Kidney glomerular epithelial cell (primary cell): ENCODE measurements at places on chromosomes 3 and 15.
A peak's percentile ranks its signal among the peaks of the same experiment; 100 is the strongest.

DNA sequence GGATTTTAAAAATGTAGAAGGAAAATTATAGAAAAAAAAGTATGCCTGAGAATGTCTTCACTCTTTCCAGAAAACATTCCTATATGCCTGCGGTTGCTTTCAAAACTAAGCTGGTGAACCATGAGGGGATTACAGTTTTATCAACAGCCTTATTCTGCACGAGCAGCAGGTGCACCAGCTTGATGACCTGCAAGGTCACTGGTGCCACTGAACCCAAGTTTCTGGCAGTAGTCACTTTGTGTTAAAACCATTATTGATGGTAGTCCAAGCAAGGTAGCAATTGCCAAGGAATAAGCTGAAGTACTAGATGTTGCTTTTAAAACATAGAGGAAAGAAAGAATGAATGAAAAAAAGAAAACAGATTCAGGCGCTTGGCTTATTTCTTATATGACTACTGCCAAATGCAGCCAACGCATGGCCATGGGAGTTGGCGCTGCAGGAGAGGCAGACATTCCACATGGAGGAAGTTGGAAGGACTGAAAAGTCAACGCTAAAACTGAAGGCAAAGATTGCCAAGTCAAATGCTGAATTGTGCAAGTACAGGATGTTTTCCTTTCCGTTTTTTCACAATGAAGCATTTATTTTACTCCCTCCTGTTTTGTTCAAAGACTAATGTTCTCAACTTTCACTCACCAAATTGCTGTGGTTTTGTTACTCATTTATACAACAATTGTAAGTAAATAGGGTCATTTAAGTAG lies 601.4 kb downstream of the CADM2 start:
- no peak for DNase-seq

DNA sequence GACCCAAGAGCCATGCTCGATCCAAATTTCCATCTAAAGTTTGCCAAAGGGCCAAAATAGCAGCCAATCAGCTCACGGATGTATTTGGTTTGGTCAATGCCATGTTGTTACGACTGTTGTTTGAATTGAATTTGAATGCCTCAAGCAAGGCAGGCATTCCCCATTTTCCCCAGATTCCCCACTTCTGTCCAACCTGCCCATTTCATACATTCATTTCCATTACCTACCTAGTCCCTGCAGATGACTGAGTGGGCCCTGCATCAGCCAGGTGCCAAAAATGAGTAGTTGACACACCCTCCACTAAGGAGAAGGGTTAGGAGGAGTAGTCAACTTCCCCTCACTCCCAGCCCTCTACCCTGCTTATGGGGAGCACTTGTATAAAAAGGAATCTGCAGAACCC lies 51.7 kb downstream of the ANXA2 start:
- DNase-seq = no peak

- DNase-seq = peak; percentile 92
Observed at GRCh38 chr15:70494852-70495571, 268.3 kb downstream of the UACA start.

DNA sequence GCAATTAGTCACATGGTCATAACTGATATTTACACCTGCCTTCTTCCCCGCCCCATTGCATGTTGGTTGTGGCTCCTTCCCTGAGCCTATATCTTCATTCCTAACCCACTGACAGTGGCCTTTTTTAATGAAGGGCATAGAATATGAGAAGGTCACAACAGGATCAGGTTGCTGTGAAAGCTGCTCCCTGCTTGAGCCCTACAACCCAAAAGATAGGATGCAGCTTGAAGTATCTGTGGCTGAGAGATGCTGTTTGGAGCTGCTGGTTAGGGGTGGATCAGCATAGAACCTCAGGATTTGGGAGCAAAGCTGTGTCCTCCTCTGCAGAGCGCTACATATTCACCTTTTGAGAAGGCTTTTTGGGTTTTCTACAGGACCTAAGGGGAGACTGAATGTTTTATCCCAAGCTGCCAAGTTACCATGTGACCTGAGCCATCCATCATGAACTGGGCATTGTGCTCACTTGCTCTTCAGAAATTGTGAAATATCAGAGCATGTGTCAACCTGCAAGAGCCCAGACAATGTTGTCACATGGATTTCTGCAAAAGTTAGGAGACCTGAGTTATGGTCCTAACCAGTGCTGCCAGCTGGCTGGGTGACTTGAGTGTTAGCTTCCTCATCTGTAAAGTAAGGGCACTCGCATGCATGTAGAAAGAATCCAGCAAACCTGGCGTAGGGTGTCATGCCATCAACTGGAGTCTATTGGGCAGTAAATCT lies 49.8 kb upstream of the ARL8B start:
- DNase-seq = no peak

DNA sequence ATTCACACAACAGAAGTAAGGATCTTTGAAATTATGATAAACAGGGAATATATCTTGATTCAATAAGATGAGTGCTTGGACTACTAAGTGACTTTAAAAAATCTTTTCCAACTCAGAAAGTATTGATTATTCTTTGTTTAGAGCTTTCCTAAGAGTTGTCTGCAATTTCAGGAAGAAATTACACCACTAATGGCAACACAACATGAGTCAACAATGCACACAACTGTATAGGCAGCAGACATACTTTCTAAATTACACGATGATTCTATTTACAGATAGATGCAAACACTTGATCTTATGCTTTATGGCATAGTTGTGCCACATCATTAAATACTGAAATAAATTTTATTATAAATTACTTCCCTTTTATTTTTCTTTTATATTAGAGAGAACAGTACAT lies 4.4 kb downstream of the NAA50 start:
- no peak for DNase-seq
